ENCODE measurements at places on chromosomes 11 and 22.

- DNase-seq, result no peak
Observed at GRCh38 chr22:29757096-29757495, 9.7 kb downstream of the ZMAT5 start.

- no peak for DNase-seq
Observed at GRCh38 chr11:10314199-10315072, 9.6 kb downstream of the ADM start.

DNA sequence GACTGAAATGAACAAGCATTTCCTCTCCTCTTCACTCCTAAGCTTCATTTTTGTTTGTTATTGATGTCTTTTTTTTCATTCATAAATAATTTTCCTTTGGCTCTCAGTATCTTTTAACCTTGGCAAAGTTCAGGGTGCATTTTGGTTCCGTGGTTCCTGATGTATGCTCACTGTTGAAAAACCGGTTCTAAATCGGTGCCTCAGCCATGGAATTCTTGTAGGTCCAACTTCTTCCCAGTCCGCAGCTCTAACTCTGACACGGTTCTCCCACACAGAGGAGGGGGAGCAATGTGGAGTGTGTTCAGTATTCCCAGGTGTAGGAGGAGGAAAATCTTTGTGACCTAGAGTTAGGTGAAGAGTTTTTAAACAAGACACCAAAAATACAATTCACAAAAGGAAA lies 12.6 kb upstream of the MS4A15 start:
- DNase-seq, result no peak

DNA sequence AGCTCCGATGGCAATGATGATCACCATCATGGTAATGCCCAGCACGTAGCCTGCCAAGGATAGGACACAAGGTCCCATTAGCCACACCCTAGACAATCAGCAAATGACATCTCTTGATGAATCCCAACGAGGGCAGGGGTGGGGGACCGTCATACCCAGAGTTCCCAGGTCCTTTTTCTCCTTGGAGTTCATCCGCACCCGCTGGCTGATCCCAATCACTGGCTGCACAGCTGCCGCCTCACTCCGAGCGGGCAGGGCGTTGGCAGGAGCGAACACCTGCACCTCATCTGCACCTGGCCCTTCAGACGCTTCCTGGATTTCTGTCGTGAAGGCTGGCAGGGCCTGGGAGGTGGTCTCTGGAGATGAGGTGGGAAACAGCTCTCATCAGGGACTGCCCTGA lies 2.9 kb downstream of the PIK3IP1 start:
- DNase-seq, result no peak

GRCh38 chr11:15059132-15059915 lies 14.1 kb upstream of the CALCB start:
- DNase-seq, result no peak
